ENCODE measurements at places on chromosomes 6 and 20.
A peak's percentile ranks its signal among the peaks of the same experiment; 100 is the strongest.

DNA sequence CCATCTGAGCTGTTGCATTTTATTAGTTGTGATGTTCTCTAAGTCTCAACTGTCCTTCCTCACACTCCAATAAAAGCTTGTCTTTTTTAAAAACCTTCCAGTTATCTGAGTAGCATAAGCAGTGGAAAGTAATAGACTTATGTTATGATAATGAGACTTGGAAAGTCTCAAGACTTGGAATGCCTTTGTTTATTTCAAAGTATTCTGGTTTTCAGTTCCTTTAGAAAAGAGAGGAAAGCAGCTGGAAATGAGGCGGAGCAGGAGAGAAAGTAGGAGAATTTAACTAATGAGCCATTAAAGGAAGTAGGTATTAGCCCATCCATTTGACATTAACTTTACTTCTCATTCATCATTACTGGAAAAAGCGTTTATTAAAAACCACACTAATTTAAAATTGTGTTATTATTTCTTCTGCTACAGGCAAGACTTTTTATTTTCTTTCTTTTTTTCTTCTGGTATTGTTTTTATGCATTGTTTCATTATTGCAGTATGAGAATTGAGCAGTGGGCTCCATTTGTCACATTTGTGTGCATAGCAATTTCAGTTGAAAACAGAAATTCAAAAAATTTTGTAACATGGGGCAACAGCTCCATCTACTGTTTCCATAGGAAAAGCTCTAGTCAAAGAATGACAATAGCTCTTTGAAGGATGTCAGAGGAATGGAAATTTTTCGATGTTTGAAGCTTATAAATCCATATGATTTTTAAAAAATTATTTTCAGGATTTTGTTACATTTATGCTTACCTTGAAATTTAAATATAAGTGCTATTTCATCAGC lies 194.8 kb downstream of the COL9A1 start:
- DNase-seq: no peak

- no peak for DNase-seq
These were observed 198.0 kb upstream of the RAB32 start for GRCh38 chr6:146345598-146345997.

GRCh38 chr20:50561379-50562078 lies 51.3 kb downstream of the PTPN1 start:
- DNase-seq: no peak

DNA sequence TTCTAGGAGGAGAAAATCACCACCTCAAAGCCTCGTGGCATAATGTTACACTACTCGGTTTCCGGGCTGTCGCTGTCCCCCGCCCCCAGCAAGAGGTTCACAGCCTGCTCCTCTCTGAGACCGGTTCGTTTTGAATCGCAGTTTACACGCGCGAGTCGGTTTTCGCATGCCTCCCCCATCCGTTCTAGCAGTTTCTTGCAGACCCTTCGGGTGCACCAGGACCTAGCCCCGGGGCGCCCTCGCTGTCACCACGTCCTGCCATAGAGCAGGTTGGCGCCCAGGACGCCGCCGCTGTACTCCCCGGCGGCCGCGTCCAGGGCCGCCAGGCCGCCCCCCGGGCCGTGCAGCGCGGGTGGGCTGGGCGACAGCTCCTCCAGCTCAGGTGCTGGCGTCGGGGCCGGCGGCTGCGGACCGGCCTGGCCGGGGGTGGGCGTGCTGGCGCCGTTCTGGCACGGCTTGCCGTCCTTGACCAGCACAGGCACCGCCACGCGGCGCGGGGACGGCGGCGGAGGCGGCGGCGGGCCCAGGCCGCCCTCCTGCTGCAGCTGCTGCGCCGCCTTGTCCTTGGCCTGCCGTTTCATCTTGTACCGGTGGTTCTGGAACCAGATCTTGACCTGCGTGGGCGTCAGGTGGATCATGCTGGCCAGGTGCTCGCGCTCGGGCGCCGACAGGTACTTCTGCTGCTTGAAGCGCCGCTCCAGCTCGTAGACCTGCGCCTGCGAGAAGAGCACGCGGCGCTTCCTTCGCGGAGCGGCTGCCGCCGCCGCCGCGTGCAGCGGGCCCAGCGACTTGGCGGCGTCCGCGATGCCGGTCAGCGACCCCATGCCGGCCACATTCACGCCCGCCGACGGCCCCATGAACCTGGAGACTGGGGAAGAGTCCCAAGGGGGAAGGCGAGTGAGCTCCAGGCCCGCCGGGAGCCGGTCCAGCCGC lies 1.4 kb downstream of the NKX2-4 start:
- DNase-seq: no peak

GRCh38 chr6:4647414-4648365 lies 128.5 kb upstream of the CDYL start:
- no peak for DNase-seq

DNA sequence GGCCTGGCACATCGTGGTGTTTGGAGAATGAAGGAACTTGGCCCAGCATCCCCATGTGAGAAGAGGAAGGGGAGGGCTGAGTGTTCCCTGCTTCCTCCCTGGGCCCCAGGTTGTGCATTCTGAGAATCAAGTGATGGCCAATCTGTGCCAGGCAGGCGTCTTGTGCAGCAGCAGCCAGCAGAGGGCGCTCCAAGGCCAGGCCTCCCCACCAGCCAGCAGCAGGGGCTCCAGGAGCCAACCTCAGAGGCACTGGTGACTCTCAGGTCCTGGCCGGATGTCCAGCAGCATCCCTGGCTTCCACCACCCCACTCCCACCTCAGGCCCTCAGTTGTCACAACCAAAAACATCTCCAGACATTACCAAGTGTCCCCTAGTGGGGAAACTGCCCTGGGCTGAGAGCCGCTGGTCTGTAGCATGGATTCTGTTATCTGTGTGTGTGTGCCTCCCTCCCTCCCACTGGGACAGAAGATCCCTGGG lies 192.0 kb downstream of the PREX1 start:
- DNase-seq: peak; percentile 15

DNA sequence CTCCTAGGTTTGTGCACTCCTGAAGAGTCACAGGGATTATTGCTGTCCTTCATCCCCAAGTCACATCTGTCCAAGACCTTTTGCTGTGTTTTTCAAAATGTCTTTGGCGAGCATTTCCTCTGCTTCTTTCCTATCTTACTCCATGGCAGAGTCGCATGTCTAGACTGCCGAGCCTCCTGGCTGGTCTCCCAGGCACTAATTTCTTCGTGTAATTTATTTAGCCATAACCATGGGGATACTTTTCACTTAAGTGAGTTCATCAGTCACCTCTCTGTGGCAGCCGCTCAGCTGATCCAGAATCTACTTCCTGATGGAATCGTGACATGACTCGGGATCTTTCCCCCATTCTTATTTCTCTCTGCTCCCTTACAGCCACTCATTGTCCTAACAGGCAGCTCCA lies 25.8 kb downstream of the ADGRF5 start:
- no peak for DNase-seq

- DNase-seq: peak; percentile 63
These were observed 31.9 kb upstream of the TXLNB start for GRCh38 chr6:139323511-139324300.

DNA sequence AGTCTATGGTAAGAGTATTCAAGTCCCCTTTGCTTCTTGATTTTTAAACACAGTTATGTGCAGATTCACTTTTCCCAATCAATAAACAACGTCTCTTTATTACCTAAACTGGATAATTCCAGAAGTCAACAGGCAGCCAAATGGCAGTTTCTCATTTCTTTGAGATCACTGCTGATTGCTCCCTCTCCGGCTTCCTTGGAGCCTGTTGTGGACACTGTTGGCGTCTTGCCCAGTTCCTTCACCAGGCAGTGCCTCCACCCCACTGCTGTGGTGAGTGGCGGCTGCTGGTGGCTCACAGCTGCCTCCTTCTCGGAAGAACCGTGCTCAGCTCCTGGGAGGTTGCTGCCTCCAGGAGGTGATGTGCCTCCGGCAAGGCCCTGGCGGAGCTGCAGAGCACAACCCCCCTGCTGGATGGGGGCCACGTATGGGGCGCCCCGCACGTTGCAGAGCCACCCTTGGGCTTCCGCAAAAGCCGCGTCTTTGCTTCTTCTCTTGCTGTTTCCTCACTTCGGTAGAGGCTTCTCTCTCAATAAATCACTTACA lies 105.1 kb upstream of the CNKSR3 start:
- DNase-seq: no peak

DNA sequence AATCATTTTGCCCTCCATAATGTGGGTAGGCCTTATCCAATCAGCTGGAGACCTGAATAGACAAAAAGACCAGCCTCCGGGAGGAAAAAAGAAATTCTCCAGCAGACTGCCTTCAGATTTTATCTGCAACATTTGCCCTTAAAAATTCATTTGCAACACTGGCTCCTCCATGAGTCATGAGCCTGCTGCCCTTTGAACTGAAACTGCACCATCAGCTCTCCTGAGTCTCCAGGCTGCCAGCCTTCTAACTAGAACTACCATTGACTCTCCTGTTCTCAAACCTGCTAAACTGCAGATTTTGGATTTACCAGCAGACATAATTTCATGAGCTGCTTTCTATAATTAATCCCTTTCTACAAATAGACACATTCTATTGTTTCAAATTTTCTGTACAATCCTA lies 223.9 kb upstream of the THEMIS start:
- DNase-seq: no peak

Measured in stimulated activated CD8-positive, alpha-beta memory T cell treated with anti-CD3 and anti-CD28 coated beads, Interleukin-4, amount 100 ng/mL, for 1 hour (primary cell).